ENCODE measurements at places on chromosomes 12 and 14.
A peak's percentile ranks its signal among the peaks of the same experiment; 100 is the strongest.

- DNase-seq, result no peak
These were observed 35.8 kb downstream of the SOCS2 start for GRCh38 chr12:93608313-93608712.

GRCh38 chr12:75715323-75715644 lies 203.9 kb upstream of the KRR1 start:
- no peak for DNase-seq

GRCh38 chr12:122866379-122866778 lies 29.5 kb downstream of the VPS37B start:
- no peak for DNase-seq

DNA sequence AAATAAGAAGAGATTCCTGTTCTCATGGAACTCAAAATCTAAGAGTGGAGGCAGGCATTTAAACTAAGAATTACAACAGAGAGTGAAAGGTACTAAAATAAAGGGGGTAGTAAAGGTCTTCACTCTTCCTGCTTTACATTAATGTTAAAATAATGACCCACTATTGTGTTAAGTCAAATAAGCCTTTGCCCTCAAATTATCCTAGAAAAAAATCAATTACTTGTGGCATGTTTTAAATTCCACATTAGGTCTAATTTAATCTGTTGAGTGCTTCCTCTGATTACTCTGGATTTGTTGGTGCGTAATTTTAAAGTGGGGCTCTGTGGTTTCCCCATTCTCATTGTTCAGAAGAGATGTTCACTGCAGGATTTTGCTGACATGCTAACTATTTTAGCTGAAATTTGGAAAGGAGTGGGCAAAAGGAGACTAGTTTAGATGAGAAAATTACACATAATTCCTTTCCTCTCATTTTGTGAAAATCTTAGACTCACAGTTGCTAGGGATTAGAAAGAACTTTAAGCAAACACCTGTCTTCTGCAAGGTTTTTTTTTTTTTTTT lies 35.5 kb downstream of the BTG1 start:
- DNase-seq, result no peak

DNA sequence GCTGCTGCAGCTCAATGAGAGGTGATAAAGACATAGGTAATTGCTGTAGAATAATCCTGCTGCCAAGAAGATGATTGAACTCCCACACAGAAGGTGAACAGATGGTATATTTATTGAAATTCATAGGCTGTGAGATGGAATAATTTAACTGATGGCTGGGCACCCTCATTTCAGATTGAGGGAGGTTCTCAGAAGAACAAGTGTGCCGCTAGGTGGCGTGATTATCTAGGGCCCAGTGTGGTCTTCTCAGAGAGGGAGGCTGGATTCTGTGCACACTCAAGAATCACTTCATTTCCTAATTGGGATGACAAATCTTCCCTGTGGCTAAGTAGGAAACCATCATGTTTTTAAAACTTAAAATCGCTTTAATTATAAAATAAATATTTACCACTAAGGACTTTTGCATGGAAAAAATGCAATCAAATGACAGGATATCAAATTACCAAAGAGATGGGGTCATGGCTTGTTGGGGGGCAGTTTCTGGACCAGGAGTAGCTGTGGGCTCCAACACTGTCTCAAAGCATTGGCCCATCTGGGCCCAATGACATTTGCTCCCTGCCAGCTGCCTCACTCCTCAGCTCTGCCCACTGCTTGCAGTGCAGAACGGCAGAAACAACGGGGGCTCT lies 132.3 kb downstream of the SNAPC1 start:
- peak; percentile 22 for DNase-seq

DNA sequence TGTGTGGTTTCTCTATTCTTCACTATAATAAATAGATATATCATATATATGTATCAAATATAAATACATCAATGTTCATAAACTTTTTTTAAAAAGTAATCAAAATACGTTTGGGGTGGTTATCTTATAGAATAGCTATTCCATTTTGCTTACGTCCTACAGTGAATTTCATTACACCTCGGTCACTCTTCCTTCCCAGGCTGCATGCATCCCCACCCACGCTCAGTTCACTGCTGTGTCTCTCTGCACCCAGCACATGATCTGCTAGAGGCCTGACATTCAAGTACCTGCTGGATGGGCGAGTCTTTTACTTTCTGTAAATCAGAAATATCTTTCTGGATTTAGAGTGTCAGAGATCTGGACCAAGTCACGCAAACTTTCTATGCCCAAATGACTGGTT lies 3.6 kb downstream of the STX2 start:
- no peak for DNase-seq

GRCh38 chr14:63764103-63764502 lies 36.2 kb upstream of the SGPP1 start:
- DNase-seq, result no peak

DNA sequence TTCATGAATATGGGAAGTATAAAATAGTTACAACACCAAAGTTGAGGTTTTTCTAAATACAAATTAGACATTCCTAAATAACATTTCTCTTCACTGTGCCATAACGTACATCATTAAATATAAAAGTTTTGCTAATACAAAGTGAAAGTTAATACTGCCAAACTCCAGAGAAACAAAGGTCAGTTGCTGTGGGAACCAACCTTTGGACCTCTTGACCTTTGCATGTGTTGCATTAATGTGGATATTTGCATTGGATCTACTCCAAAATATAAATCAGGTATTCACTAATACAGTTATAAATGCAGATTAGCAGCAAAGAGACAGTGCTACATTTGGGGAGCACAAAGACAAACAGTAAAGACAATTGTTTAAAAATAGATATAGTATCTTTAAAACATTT lies 366.0 kb upstream of the USP15 start:
- DNase-seq, result no peak

GRCh38 chr14:74403619-74404417 lies 22.2 kb downstream of the SYNDIG1L start:
- no peak for DNase-seq

DNA sequence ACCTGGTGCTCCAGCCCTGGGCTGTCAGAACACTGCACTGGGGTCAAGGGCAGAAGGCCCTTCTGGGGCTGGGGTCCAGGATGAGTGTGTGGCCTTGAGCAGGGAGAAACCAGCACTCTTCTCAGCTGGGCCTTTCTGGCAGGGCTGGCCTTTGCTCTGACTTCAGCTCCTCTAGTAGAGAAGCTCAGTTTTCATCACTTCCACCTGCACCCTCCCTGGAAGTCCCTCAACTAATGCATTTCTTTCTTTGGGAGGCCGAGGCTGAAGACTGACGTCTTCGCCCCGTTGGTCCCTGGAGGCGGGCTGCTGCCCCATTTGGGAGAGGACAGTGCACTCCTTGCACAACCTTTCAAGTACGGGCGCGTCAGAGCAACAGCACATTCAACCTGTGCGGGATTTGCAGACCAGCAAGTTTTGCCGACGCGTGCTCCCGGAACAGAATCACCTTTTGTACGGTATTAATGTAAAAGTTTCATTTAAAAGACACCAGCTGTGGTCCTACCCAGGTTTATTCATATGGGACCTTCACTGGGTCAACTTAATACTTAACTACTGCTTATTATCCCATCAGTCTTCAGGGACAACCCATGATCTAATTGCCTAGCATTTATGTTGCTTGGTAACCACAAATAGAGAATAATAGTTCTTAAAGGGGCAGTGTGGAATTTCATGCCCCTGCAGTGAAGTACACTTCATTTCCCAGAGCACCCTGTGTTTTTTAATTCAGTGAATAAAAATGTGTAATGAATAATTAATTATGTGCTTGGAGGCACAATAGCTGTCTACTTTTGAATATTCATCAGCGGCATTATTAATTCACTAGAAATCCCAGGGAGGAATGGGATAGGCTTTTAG lies 134.8 kb upstream of the VRK1 start:
- DNase-seq, result no peak

GRCh38 chr14:30015489-30015888 lies 87.8 kb upstream of the PRKD1 start:
- DNase-seq, result no peak

DNA sequence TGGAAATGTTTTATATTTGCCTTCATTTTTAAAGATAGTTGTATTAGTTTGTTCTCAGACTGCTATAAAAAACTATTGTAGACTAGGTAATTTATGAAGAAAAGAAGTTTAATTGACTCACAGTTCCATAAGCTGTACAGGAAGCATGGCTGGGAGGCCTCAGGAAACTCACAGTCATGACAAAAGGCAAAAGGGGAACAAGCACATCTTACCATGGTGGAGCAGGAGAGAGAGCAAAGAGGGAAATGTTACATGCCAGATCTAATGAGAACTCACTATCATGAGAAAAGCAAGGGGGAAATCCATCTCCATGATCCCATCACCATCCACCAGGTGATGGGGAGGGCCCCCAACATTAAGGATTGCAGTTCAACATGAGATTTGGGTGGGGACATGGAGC lies 35.5 kb upstream of the UNC79 start:
- DNase-seq, result no peak

DNA sequence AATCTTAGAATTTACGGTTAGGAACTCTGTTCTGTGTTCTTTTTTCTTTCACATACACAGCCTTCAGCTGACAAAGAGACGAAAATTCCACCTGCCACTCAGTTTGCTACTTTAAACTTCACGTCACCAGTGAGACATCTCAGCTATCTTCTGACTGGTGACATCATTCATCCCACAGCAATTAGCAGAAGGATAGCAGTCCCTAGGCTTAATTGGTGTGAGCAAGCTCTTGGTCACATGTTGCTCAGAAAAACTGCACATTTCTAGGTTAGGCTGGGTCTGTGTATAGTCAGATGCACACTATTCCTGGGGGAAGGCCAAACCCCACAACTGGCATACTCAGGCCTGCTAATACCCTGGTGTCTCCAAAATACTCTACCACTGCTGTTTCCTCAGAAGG lies 23.9 kb downstream of the SLC7A7 start:
- DNase-seq, result no peak

DNA sequence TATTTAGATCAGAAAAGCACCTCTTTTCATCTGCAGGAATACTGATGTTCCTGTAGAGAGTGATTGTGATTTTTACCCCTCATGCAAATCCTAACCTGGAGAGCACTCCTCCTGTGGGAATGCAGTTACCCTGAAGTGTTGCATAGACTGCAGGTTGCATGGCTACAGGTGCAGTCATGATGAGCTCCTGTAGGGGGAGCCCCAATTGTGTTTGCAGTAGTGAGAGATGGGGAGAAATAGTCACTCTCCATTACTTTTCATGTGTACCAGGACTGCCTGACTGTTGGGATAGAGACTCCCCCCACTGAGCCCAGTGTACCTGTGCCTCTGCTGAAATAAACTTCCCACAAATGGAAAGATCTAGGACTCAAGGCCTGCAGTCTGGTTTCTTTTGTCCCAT lies 1086.5 kb downstream of the SLC6A15 start:
- DNase-seq, result no peak

DNA sequence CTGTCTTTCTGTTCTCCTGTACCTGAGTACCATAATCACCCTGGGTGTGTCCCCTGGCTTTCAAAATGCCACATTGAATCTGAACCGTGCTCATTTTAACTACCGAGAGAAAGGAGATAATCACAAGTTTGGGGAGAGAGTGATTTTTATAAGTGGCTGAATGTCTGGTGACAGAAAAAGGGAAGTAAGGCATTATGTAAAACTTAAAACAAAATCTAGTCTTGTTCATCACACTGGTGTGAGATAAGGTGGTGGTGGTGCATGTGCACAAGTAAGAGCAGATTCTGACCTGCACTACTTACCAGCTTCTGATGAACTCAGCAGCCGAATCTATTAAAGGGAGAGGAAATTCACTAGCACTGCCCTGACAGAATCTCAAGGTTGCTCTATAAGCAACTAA lies 56.3 kb downstream of the SPPL3 start:
- no peak for DNase-seq

- DNase-seq, result no peak
These were observed 64.6 kb downstream of the SUSD6 start for GRCh38 chr14:69675877-69676416.

DNA sequence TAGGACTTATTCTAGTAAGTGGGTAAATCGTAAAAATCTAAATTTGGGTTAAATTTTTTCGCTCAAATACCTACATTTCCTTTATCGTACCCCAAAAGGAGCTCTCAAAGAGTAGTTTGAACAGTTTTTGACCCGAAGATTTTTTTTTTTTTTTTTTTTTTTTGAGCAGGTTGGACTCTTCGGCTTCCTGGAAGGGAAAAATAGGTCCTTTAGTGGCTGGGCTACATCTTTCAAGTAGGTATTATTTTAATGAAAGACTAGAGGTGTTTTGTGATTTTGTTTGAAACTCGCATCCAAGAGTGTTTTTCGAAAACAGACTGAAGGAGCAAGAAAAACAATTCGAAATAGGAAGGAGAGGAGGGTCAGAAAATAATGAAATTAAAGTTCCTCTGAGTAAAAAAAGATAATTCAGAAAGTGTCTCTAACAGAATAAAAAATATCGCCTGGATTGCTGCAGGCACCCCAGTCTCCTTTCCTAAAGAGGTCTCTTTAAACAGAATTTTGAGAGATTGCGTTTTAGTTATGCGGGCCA lies 6.0 kb downstream of the CDKN1B start:
- DNase-seq, result no peak

DNA sequence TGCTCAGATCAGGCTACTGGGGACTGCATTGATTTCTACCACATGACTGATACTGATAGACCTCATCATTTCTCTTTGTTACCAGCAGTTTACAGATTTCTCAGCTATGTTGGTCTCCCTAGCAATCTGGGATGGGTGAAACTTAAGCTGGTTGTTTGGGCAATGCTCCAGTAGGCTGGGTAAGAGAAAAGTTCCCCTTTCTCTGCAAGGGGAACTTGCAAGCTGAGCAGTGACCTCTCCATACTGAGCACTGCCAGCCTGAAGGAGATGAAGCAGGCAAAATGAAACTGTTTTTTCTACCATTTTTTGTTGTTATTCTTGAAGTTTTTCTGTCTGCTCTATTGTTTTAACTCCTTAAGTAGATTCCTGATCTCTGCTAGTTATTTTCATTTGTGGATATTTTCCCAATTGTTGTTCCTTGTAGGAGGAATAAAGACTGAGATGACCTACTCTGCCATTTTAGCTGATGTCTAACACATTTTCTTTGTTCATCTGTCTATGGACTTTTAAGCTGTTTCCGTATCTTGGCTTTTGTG lies 1.3 kb upstream of the OR4M1 start:
- DNase-seq, result no peak

DNA sequence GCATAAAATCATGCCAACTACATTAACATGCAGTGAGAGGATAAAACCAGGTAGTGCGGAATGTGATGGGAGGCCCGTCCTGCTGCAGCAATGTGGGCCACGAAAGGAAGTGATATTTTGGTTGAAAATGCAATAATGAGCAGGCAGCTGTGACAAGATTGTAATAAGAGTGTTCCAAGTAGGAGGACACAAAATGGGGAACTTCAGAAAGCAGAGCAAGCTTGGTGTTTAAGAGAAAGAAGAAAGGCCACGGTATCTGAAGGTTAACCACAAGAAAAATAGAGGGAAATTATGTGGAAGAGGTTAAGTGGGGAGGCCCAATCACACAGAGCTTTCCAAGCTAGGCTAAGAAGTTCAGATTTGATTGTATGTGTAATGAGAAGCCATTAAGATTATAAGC lies 34.3 kb downstream of the OVCH1 start:
- DNase-seq, result no peak
